ENCODE measurements at places on chromosomes 4 and X.

DNA sequence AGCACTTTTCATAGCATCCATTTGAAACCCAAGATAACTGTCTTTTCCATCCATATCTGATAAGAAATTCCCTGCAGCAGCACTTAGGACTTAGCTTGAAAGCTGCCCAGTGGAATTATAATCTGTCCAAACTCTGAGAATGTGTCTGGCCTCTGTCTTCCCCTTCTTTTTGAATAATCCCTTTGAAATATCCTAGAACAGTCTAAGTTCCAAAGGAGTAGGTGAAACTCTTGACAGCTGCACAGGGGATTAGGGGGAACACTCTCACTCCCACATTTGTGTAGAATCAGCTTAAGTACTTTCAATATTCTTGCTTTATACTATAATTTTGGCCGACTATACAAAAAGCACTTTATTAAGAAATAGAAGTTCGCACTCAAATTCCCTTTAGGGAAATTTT, 157.7 kb downstream of the PAPSS1 start:
- DNase-seq: no peak

DNA sequence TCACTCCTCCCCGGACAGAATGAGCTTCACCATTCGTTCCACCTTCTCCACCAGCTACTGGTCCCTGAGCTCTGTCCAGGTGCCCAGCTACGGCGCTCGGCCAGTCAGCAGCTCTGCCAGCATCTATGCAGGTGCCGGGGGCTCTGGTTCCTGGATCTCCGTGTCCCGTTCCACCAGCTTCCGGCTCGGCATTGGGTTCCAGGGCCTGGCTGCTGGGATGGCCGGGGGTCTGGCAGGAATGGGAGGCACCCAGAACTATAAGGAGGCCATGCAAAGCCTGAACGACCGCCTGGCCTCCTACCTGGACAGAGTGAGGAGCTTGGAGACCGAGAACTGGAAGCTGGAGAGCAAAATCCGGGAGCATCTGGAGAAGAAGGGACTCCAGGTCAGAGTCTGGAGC, 36.4 kb upstream of the N4BP2 start:
- no peak for DNase-seq

DNA sequence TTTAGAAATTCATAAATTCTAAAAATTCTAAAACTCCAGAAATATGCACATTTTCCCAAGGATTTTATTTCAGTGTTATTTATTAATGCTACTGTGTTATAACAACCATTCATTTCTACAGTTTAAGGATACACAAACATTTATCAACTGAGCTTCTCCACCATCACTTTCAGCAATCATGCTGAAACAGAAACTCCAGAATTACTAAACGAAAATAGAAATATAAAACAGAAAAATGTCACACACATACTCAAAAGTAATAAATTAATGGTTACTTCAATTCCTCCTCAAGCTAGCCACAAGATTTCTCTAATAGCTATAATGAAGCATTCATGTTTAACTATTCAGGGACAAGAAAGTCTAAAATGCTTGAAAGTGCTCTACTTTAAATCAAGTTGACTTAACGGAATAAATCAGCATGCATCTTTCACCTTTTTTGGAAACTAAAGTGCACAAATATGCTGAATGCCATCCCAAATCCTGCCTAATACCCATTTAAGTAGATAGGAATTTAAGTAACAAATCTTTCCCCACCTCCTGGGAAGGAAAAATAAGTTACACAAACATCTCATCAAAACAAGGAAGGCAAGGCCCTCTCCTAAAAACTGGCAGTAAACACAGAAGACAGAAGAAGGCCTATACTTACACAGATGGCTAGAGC, 563 bp downstream of the FAM13A start:
- no peak for DNase-seq

DNA sequence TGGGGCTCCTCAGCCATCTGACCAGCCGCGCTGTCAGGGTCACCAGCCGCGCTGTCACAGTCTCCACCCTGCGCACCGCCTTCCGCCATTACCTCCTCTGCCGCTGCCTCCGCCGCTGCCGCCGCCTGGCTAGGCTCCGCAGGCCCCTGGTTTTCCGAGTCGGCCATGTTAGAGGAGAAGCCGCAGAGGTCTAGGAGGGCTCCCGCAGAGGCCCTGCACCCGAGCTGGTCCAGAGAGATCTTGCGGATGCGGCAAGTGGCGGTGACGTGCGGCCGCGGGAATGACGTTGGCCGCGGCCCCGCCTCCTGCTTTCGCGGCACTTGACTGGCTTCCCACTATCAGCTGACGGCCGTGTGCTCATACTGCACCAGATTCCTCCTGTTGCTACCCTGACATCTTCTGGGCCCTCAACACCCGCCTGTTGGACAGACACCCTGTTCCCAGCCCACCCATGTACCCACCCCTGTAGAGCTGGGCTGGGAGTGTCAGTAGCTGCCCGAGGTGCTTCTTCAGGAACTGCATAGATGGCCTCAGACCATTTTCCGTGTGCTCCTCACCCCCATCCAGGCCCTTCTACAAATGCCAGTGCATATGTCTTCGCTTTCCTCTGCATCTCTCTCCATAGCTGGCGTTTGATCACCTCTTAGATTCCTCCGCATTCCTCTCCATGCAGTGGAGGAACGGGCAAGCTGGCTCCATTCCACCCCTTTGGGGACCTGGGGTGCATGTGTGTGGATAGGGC, at the start of gene NAP1L5:
TSS of gene NAP1L5 (minus strand) at position 242 of the 742 bp plus-strand sequence. CDS start at position 167, 75 bp downstream.
- peak; percentile 45 for DNase-seq

- DNase-seq: no peak
Observed at GRCh38 chr4:120844528-120844921, 78.0 kb downstream of the PRDM5 start.

DNA sequence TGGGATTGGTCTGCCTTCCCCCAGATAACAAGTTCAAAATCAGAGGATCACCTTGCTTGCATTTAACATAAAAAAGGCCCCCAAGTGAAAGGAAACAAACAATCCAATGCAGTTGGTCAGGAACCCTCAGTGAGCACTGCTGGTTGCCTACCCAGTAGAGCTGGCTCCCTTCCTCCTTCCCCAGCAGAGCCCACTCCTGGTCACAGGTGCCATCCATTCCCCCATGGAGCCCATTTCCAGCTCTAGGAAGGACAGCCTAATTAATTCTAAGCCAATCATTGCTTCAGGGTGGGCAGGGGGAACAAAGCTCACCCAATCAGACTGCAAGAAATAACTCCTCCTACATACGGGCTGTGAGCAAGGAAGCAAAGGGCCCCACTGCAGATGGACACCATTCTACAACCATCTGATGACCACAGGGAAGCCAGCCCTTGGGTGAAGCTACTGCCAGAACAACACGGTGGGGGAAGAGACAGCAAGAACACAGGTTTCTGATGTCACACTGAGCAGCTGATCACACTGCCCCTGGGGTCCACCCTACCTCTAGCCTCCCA, 86.5 kb downstream of the SH3KBP1 start:
- no peak for DNase-seq

DNA sequence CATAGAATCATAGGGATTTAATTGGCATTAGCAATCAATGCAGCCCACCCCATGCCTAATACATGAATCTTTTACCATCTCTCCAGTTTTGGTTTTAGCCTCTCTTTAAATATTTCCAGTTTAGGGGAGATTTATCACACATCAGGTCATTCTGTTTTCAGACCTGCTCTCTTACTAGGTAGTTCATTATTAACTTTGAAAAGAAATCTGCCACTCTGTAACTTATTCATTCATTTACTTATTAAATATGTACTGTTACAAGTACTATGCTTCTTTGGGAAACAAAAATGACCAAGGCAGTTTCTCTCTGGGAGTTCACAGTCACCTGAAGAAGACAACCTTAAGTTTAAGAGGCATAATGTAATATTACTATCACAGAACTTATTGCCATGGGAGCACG, 62.1 kb downstream of the USO1 start:
- no peak for DNase-seq

DNA sequence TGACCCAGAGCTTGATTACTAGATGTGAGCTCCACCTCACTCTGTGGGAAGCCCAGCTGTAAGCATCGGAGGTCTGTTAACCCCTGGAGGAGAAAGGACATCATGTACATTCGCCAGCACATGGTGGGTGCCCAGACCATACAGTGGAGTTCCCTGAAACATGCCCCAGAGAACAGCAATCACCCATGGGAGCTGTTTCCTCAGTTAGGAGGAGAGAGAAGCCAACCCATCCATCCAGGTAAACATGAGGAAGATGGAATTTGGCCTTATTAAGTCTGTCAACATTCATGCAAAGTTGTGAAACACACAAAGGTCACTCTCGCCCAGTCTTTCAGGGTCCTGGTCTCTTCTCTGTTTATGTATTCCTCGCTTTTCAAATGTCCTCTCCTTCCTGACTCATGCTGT, 354.7 kb downstream of the ANK2 start:
- no peak for DNase-seq

DNA sequence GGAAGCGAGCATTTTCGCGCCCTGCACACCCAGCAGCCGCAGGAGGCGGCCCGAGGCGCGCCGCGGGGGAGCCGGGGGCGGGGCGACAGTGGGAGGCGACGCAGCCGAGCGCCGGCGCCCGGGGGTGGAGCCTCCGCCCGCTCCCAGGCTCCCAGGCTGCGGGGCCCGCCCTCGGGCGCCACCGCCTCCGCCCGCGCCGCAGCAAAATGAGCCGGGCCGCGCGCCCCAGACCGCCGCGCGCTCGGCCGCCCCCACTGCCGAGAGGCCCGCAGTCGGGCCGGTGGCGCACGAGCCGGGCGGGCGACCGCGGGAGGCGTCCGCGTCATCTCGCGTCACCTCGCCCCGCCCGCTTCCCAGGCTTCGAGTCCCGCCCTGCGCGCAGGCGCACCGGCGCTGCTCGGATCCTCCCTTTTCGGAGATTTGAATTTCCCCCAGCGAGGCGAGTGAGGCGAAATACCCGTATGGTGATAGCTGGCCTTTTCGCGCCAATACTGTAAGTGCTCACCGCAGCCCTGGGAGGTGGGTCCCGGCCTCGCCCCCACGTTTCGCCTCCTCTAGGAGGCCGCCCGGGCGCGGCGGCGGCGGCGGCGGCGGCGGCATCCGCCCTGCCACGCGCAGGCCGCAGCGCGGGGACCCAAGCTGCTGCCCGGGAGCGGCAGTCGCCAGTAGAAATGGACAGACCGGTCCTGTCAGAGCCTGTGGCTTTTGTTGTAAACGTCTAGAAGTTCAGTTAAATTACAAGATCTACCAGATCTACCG, at the start of gene TMEM187:
TSS of gene TMEM187 (plus strand) at position 387 of the 759 bp plus-strand sequence. CDS start 9,309 bp downstream, outside the sequence.
- DNase-seq: peak; percentile 27

GRCh38 chr4:13368217-13368616, 115.9 kb downstream of the RAB28 start:
- DNase-seq: no peak

- no peak for DNase-seq
Observed at GRCh38 chr4:140603286-140603685, 34.5 kb upstream of the UCP1 start.

DNA sequence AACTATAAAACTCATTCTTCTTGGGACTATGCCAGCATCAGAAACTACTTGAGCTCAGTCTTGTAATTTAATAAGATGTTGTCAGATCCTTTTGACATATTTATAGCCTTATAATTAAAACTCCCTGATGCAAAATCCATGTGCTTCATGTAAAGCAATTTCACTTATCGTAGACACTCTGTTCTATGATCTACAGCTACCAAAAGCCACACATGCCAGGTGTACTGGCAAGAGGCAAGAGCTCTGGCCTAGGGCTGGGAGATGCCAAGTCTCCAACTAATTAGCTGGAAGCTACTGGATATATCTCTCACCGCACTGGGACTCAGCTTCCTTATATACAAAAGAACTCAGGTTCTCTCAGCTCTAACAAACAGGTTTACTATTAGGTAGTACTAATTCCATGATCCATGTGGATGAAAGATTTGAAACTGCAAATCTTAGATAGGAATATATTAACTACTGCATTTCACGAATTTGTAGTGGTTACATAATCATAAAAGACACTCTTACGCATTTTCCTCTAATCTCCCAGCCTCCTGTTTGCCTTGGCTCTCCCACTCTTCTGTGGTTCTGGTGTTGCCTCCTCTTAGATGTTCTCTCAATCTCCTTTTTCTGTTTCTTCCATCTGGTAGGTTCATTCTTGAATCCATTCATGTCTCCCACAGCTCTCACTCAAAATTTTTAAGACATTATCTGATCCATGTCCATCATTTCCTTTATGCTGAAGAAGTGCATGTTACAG, 103.0 kb downstream of the HHIP start:
- no peak for DNase-seq

GRCh38 chr4:185723631-185724260, 88.2 kb downstream of the SORBS2 start:
- no peak for DNase-seq

DNA sequence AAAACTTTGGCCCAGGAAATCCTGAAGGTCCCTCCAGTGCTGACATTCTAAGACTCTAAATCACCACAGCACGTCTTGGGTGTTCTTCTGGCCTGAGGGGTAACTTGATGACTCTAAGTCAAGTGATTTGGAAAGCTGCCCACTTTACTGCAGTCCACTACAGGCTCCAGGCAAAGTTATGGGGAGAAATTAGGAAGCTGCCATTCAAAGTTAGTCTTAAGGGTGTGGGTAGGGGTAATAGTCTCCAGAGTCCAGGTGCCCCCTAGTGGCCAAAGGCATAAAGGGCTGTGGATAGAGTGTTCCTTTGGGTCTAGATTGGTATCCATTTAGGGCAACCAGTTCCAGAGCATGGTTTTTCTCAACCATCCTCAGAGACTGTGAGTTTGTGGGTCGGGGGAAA, 38.7 kb upstream of the SLC16A2 start:
- no peak for DNase-seq

- DNase-seq: no peak
Observed at GRCh38 chr4:40672528-40673522, 43.2 kb upstream of the RBM47 start.

GRCh38 chrX:43661521-43662240, 5.6 kb downstream of the MAOA start:
- DNase-seq: no peak

- no peak for DNase-seq
Observed at GRCh38 chr4:71138007-71138615, 144.7 kb downstream of the DCK start.

DNA sequence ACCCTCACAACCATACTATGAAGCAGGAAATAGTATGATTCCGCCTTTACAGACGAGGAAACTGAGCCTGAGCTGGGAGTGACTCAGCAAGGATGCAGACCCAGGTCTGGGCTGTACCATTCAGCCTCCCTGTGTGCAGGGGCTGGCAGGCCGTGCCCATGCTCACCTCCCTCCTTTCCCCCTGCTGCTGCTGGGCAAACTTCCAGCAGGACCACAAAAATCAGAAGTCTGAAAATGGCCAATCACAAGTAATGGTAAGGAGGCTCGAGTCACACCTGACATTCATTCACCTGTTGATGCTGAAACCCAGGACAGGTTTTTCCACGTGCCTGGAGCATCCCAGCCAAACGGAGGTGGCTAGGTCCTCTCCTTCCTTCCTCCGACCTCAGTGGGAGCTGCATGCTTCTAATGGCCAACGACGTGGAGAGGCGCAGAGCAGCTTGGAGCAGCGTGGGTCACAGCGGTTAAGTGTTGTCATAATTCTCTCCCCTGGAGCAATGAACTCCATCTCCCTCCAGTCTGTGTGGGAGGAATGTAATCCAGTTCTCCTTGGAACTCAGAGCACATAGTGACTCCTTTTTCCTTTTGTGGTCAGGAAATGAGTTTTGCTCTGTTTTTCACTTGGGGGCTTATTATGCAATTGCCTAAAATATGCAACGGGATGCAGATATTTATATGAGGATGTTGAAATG, 371.7 kb downstream of the BCOR start:
- no peak for DNase-seq

All from NCI-H2081 treated with DMSO at 0.1 percent for 48 hours (cell line).